GM12891 (cell line): ENCODE measurements at places on chromosomes 13 and 19.

DNA sequence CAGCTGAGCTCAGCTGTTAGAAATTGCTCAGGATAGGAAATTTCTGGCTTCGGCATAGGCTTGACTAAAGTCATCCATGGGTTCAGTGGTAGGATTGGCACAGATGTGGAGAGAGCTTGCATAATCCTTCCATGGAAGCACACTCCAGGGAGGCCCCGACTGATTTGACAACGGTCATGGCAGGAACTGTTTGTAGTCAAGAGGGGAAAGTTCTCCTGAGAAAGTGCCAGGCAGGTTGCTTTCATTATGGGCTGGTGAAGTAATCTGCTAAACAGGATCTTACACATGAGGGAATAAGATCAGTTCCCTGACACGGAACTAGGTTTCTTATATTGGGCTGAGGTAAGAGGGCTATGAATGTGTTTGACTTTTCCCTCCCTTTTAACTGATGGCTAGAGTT, 120.1 kb downstream of the RGCC start:
- no peak for DNase-seq

DNA sequence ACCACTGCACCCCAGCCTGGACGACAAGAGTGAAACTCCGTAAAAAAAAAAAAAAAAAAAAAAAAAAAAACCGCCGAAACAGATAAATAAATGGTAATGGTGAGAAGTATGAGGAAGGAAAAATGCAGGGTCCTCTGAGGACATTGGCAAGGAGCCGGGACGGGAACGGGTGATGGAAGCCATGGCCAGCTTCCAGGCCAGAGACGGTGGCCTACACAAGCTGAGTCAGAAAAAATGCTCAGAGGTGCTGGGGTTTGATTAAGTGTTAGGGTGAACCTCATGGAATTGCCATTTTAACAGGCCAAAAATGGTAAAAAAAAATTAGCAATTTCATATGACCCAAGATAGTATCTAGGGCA, 866 bp upstream of the ZSWIM4 start:
- DNase-seq: no peak

GRCh38 chr19:45632468-45633196, 6.6 kb downstream of the EML2 start:
- DNase-seq: no peak

GRCh38 chr13:18952225-18953016, 229.2 kb downstream of the TUBA3C start:
- DNase-seq: no peak

DNA sequence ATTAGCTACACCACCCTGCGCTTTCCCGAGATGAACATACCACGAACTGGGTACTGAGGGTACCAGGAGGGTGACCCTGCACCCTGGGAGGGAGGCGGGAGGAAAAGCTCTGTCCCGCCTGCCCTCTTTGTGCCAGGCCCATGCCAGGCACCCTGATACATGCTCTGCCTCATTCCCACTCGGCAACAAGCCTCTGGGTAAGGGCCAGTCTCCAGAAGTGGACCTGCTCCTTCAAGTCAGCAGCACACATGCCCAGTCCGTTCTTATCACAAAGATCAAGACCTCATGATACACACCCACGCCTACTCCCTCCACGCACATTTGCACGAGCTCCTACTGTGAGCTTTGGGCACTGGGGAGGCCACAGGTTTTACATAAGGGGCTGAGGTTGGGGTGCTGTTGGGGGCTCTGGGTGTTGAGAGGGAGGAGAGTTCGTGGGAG, 2.0 kb upstream of the FFAR1 start:
- no peak for DNase-seq

DNA sequence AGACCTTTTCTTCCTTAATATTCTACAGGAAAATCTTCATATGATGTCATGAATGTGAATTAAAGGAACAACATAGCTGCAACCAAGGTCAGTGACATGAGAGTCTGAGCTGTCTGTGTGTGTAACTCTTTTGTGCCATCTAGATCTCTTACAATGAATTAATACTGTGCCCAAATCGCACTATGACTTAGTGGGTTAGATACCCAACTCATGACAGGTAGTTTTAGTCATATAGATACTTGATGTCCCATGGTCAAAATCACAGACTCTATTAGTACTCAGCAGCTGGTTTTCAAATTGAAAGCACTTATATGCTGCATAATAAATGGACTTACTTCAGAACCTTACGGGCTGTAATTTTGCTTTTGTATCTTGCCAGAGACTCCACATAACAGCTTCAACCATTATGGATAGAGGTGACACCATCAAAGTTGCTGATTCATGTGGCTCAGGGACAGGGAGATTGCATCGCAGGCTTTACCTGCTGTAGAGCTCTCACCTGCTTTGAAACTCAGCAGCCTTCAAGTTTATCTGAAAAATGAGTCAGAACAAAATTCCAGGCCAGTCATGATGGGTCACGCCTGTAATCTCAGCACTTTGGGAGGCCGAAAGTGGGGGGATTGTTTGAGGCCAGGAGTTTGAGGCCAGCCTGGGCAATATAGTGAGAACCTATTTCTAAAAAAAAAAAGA, 12.3 kb upstream of the ZNF283 start:
- DNase-seq: no peak

- peak; percentile 75 for DNase-seq
Measured at GRCh38 chr13:112893570-112894422, 75.2 kb upstream of the MCF2L start.

- no peak for DNase-seq
Measured at GRCh38 chr19:16202320-16203255, 4.9 kb downstream of the AP1M1 start.

GRCh38 chr13:50158385-50159165, 143.3 kb downstream of the KCNRG start:
- no peak for DNase-seq

- no peak for DNase-seq
Measured at GRCh38 chr19:21022996-21023395, 2.5 kb downstream of the ZNF430 start.

DNA sequence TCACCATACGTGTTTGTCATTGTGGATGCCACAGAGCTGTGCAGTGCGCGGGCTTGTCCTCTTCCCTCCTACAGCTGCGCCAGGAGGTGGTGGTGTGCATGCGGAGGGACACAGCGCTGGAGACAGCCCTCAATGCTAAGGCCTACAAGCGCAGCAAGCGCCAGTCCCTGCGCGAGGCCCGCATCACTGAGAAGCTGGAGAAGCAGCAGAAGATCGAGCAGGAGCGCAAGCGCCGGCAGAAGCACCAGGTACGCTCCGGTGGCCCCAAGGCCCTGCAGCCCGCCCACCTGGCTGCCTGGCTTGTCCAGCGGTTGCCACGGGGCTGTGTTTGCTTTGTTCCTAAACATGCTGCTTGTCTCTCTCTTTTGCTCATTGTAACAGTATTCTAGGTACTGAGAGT, 30.2 kb downstream of the SMARCA4 start:
- DNase-seq: no peak

DNA sequence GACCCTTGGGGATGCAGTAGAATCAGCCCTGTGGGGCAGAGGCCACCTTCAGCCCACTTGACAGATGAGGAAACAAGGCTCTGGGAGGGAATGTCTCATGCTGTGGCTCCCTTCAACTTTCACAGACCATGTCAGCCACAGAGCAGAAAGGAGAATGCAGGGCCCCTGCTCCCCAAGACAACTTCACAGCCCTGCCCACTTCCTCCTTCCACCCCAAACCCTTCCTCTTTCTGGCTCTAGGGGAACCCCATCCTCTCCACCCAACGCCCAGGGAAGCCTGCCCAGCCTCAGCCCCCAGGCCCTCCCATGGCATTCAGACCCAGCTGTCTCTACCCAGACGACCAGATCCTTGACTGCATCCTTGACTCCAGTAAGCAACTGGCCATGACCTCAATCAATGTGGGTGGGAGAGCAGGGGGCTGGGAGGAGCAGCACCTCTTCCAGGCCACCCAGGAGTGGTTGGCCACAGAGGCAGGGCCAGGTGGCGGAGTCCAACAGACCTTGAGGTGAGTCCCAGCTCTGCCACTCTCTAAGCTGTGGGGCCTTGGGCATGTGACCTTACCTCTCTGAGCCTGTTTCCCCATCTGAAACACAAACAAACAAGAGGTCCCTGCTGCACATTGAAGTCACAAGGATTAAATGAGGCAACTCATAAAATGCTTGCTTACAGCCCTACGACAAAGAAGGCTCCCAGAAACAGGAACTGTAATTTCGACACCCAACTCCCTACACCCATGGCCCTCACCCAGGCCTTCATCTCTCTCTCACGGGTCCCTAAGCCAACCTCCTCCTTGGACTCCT, 15.8 kb downstream of the DEDD2 start:
- DNase-seq: peak; percentile 72

DNA sequence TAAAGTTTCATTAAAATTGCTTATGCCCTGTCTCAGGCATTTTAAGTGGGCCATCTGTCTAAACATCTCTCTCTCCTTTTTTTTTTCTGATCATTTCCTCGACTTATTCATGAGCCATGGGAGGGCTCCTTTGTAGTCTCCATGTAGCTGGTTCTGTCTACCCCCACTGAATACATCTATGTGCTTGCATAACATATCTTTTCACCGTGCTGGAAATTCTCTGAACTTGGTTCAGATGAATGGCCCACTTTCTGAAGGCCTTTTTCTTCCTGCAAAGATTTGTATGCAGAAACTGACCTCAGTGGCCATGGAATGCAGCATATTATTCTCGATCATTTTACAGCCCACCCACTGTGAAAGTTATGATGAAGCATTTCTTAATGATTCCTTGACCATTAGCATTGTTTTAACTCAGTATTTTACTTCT, 225.3 kb downstream of the GGACT start:
- DNase-seq: no peak

- DNase-seq: peak; percentile 72
Measured at GRCh38 chr19:12156223-12157058, at the start of gene ZNF625. ZNF625 (minus strand) TSS chr19:12156734; CDS start chr19:12156558, 176 bp downstream.

GRCh38 chr13:33508060-33508459, 222.5 kb upstream of the STARD13 start:
- DNase-seq: no peak

DNA sequence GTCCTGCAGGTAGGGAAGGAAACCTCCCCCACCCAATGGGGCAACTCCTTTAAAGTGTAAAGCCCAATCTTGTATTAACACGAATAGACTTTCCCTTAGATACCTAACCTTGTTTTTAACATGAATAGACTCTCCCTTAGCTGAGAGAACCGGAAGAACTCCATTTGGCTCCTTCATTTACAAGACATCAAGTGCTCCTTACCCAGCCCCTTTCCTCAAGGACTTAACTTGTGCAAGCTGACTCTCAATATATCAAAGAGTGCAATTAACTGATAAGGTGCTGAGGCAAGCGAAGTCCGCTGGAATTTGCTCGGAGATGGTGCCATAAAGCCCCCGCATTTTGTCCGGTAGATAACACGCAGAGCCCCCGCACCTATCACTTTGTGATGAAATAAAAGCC, 9.9 kb upstream of the ZNF90 start:
- no peak for DNase-seq
